Right hindlimb (tissue), 1 donor: ENCODE measurements at places on chromosomes 2 and 18.

DNA sequence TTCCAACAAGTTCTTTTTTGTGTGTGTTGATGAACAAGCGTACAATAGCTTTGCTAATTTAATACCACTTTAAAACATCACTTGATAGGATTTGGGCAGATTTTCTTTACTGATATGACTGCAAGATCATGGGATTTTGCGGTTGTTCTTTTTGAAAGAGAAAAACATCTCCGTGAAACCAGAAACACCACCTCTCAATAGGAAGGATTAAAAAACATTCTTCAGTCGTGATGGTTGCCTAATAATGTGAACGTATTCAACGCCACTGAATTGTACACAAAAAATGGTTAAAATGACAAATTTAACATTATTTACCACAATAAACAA is 19.3 kb downstream of the RBMS1 start:
- no peak for DNase-seq

GRCh38 chr2:30790879-30791278 is 16.4 kb downstream of the CAPN13 start:
- no peak for DNase-seq

- no peak for DNase-seq
Observed at GRCh38 chr2:112690853-112691401, 29.9 kb upstream of the NT5DC4 start.

- no peak for DNase-seq
Observed at GRCh38 chr2:167294776-167295140, 406.5 kb downstream of the XIRP2 start.

DNA sequence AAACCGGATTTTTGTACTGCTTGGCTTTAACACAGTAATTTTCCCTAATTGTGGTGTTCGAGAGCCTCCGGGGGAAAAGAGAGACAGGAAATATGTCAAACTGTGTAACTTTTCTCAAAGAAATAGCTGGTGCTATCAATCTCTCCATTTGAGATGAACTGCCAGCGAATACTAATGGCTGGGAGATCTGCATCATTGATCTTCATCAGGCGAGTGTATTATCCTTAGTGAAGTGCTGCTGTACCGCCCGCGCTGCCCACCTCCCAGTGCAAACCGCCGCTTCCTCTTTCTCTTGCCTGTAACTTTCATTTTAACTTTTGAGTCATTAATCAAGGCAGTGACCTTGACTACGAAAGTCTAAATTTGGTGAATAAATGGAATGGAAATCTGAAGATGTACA is 246.1 kb upstream of the ST6GAL2 start:
- no peak for DNase-seq

DNA sequence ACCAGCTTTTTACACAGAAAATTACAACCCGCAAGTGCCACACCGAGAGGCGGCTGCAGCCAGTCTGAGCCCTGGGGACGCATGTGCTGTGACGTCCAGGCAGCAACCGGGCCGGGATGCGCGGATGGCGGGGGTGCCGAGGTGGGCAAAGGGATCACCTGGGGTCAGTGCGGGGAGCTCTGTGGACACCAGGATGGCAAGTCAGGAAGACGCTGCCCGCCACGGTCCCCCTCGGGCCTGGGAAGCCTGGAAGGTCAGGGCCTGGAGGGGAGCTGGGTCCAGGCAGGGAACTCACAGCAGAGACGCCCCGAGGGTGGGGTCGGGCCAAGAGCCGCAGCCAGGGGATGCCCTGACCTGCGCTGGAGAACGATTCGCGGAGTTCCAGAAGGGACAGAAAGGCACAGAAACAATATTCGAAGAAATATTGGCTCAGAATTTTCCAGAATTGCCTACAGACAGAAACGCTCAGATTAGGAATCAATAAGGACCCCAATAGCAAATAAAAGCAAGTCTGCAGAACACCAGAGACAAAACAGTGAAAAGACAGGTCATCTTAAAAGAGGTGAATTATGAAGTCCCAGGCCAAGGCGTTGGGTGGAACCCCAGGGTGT is 11.7 kb upstream of the KIF1A start:
- no peak for DNase-seq

GRCh38 chr2:226216575-226216974 is 583.0 kb downstream of the IRS1 start:
- no peak for DNase-seq

GRCh38 chr2:16406496-16407289 is 258.9 kb downstream of the CYRIA start:
- DNase-seq = no peak

- peak; percentile 27 for DNase-seq
Observed at GRCh38 chr2:180474716-180475115, 467.6 kb upstream of the CWC22 start.

GRCh38 chr2:26970928-26971627 is 641 bp downstream of the MAPRE3 start:
- no peak for DNase-seq

DNA sequence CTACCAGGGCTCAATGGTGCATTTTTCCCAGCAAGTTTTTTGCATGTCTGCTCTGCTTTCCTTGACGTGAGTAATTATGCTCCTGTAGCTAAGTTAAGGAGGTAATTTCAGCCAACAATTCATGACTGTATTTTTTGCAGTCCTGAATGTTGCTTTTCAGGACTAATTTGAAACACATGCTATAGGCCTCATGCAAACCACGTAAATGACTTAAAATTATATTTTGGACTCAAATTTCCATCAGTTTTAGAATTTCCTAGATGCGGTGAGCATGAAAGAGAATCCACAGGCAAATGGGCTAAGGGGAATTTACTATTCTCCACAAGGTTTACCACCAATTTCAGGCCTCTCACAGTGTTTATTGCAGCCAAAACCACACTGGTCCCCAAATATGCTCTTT is 589.9 kb upstream of the LRRTM1 start:
- DNase-seq = no peak
